Activated naive CD4-positive, alpha-beta T cell treated with Interleukin-2 at 50 U/mL for 16 hours (primary cell): ENCODE measurements at places on chromosomes 12 and 14.

DNA sequence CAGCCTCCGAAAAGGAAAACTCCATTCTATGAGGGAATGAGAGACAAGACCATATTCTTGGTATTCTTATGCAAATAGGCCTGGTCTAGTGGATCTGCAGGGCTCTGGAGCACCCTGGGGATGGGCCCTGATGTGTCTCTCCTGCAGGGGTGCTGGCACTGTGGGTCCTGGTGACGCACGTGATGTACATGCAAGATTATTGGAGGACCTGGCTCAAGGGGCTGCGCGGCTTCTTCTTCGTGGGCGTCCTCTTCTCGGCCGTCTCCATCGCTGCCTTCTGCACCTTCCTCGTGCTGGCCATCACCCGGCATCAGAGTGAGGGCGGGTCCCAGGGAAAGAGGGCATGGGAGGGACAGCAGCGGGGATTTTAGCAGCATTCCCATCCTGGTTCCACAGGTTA lies 5.8 kb downstream of the SLC48A1 start:
- DNase-seq, result no peak

DNA sequence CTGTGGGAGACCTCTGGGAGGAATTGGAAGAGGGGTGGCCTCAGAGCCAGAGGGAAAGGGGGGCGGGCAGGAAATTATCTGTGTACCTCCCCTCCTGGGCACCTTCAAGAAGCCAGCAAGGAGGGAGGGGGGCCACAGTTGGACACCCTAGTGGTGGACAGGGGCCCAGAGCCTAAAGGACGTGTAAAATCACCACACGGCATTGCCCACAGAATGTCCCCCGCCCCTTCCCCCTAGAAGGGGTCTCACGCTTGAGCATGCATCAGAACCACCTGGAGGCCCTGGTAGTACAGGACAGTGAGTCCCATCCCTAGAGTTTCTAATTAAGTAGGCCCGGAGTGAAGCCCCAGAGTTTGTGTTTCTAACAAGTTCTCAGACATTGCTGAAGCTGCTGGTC lies 8.2 kb downstream of the ENDOU start:
- DNase-seq, result no peak

DNA sequence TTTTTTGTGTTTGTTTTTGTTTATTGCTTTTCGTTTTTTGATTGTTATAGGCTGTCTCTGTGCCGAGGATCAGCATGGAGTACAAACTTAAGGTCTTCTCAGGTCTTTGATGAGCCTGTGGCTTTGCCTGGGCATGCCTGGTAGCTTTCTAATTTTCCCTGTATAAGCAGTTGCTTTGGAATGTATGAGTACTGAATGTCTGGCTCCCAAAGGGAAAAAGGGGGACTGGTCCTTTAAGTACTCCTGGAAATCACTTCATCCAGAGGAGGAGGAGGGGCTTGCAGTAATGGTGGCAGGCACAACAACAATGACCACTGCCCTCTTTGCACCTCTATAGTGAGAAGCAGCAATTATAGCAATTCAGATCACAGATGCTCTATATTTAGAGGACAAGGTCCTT lies 67.6 kb upstream of the TTC7B start:
- no peak for DNase-seq

DNA sequence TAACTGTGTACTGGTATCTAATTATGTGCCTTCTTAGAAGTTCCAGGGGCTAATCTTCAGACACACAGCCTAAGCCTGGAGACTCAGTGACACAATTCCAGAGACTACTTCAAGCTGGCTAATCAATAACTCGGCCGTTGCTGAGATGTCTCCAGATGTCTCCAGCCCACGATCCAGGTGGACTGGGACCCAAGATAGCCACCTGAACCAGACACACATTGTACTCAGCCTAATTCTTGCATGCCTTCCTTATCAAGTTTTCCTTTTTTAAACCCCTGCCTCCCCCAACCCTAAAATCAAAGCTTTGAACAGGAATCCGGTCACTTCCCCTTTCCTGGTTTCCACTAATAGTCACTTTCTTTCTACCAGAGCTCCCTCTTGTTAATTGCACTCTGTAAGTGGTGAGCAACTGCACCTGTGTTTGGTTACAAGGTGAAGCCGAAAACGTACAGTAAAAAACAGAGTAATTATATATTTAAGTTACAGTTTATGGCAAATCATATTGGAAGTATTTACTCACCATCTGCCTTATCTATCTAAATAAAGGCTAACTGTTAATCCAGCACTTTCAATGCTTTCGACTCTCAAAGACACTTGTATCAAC lies 39.8 kb upstream of the PTGDR start:
- DNase-seq, result no peak

GRCh38 chr12:58288190-58288589 lies 346.8 kb downstream of the ATP23 start:
- no peak for DNase-seq

GRCh38 chr12:7090222-7090998 lies 1.8 kb downstream of the C1R start:
- DNase-seq, result no peak

DNA sequence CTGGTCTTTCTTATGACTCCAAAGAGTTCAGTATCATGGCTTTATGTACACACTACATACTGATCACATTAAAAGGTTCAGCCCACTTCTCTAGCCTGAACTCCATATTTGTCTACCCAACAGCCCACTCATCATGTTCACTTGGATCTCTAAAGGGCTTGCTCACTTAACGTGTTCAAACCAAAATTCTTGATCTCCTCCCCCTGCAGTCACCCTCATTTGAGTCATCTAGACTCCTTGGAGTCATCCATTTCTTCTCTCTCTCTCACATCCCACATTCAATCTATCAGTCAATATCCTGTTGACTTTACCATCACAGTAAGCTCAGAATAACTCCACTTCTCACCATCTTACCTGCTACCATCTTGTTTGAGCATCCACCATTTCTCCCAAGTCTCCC lies 148.4 kb upstream of the ARID2 start:
- no peak for DNase-seq

DNA sequence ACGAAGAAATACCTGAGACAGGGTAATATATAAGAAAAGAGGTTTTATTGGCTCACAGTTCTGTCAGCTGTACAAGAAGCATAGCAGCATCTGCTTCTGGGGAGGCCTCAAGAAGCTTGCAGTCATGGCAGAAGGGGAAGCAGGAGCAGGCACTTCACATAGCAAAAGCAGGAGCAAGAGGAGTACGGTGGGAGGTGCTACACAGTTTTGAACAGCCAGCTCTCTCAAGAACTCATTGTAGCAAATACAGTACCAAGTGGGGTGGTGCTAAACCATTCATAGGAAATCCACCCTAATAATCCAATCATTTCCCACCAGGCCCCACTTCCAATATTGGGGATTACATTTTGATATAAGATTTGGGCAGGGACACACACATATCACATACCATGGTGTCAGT lies 8.0 kb downstream of the TMTC3 start:
- no peak for DNase-seq

- DNase-seq, result no peak
These were observed 1154.7 kb upstream of the FLRT2 start for GRCh38 chr14:84375235-84375634.

DNA sequence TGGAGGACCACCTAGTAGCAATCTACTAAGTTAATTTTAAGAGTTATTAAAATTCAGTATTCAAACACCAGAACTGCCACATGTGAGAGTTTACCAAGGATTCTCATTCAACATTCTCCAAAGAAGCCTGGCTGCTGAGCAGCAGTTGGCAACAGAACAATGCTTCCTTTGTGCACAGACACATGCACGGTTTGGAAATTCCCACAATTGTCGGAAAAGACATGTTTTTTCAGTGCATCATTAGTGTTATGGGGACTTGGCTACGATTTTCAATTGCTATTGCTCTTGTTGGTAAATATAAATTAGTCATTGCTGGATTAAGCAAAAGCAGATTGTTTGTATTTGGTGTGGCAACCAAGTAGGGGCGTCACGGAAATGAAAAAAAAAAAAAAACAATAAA lies 22.2 kb downstream of the ST8SIA1 start:
- DNase-seq, result no peak

DNA sequence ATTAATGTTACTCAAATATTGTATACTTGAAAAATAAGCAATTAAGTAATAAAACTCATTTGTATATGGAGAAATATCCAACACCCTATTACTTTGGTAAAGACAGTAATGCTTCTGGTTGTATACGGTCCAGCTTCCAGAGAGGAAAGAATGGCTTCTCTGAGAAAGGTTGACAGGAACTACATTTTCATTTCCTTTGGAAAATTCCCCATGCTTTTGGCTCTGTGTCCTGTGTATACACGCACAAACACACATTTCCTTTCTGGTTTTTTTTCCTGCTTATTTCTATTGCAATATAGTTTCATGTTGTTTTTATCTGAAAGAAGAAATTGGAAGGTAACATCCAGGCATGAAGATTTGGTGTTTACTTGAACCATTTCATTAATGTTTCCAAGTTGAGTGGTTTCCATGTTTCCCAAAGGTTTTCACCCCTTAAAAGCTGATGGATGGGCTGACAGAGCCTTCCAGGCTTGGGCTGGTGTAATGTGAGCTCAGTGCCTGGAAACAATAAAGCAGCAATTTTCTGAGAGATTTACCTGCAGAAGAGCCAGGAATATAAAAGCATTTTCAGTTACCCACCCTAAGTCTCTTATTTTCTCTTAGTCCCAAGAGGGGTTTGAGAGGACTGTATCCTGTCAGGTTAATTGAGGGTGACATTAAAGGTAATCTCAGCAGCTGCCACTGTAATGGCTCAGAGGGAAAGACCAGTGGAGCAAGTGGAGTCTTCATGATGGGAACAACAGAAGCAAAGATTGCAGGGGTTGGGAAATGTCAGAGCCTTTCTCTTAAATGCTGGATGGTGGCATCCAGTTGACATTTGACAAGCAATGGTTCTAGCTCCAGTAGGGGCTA lies 33.4 kb upstream of the TMTC1 start:
- no peak for DNase-seq

DNA sequence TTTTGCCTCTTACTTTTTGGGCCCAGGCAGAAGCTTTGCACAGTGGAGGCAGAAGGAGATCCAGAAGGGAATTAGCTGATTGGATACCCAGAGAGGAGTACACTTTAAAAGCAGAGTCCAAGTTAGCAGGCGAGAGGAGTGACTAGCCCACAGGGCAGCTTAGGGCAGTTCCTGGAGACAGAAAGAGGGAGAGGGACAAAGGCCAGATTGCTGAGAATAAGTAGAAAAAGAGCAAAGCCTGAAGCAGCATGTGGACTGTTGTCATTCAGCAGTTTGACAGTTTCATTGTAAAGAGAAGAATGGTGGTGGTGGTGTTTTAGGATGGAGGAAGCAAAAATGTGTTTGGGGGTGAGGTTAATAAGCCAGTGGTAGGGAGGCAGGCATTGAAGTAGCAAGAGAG lies 95.1 kb downstream of the PELI2 start:
- no peak for DNase-seq

DNA sequence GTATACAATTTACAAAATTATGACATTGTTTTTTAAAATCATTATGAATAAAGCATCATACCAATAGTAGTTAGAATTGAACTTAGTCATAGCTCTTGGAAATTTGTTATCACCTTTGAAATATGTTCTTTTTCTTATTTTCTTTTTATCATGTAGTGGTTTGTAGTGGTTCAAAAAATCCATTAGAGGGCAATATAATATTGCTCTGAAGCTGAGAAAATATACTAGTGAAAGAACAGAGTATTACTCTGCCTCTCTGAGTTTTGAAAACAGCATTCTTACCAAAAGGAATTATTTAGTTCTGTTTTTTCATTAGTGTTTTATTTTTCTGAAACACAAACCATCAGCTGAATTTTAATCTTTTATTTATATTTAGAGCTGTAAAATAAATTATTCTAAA lies 76.2 kb downstream of the PDZRN4 start:
- DNase-seq, result no peak

- no peak for DNase-seq
These were observed 12.5 kb downstream of the GNS start for GRCh38 chr12:64746663-64747062.

- DNase-seq, result no peak
These were observed 55.0 kb upstream of the GRIP1 start for GRCh38 chr12:66733839-66734238.

DNA sequence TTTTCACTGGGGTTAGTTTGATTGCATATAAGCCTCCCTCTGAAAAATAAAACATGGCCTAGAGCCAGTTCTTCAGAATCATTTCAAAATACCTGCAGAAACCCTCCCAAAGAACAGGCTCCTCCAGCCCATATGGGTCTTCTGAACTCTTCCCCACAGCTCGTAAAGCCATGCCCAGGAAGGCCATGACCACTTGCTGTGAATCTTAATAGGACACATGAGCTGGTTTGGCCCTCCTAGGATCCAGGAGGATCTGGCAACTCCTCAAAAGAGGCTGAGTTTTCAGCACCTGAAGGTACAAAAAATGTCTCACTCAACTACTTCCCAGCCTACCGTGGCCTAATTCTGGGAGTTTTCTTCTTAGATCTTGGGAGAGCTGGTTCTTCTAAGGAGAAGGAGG lies 2.4 kb downstream of the MYBPC1 start:
- no peak for DNase-seq

DNA sequence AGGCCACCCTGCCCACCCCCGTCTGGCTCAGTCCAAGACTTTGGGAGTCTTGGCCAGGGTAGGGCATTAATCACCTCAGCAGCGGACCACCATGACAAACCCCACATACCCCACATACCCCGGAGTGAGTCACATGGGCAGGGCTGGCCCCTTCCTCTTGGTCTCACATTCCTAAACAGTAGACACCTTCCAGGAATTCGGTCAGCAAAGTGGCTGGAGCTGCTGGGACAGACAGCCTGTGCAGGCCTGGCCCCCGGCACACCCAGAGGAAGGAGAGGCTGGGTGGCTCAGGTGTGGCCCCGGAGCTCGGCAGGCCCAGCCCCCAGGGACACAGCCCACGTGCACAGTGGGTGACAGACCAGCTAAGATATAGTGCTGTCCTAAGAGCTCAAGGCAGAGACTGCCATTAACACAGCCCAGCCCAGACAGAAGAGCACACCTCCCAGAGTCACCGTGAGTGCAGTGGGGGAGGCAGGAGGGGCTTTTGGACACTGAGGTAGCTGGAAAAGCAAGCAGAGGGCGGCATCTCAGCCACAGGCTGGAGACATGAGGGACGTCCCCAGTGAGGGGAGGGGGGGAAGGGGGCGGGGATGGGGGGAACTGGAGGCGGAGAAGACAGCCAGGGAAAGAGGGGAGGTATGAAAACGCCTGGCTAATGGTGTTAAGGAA lies 24.0 kb downstream of the CCDC85C start:
- no peak for DNase-seq

- DNase-seq, result no peak
These were observed 175.7 kb upstream of the VASH1 start for GRCh38 chr14:76585616-76586015.

- peak; percentile 43 for DNase-seq
These were observed 6.0 kb upstream of the SLC6A12 start for GRCh38 chr12:219891-220352.

DNA sequence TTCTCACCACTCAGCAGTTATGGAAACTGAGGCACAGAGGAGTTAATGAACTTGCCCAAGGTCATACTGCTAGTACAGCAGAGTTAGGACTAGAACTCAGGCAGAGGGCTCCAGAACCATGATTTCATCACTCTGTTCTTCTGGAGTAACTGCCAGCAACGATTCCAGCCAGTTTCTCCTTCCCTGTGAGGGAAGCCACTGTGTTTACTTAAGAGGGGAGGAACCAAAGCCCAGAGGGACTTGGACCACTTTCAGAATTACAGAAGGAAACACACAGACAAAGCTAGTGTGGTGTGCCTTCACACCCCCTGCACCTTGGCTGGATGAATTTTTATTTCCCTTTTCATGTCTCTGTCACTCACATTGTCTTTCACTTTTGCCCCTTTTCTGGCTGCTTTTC lies 398.2 kb downstream of the DPF3 start:
- no peak for DNase-seq
